ENCODE measurements at places on chromosomes 4 and X.

- no peak for DNase-seq
Measured at GRCh38 chr4:80197601-80198440, 518 bp downstream of the PRDM8 start.

GRCh38 chrX:130654409-130654950 lies 248.5 kb downstream of the ENOX2 start:
- no peak for DNase-seq

GRCh38 chrX:110159865-110160264 lies 157.0 kb downstream of the TMEM164 start:
- DNase-seq, result no peak

GRCh38 chr4:85733798-85734197 lies 258.8 kb downstream of the ARHGAP24 start:
- DNase-seq, result no peak

DNA sequence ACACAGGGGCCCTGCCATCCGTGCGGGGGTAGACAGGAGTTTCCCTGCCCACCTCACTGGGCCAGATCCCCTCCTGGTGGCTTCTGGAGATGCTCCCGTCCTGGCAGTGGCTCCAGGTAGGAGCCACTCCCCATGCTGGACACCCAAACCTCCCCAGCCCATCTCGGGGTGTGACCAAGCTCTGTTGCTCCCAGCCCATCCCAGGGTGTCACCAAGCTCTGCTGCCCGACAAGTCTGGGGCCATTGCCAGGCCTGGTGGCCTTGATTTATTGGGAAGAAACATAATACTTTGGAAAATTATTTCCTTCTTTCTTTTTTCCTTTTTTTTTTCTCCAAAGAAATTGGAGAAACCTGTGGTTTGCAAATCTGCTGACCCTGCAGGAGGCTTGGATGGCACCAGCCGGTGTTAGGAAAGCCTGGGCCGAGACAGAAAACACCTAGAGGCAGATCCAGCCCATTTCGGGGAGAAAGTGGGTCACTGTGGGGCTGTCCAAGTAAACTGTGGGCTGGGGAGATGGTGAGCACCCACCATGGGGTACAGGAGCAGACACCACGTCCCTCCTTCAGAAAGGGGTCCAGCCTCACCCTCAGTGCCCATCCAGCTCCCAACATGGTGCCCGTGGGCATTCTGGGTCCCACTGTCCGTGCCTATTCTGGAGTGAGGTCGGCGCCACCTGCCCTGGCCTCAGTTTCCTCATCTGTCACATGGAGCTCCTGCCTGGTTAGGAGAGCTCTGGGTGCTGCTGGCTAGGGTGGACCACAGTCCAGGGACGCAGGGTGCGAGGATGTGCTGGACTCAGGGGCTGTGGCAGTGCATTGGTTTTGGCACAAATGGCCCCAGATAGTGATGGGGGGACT lies 59.4 kb upstream of the ADRA2C start:
- DNase-seq, result no peak

- no peak for DNase-seq
Measured at GRCh38 chrX:153726286-153727122, 1.8 kb downstream of the ABCD1 start.

DNA sequence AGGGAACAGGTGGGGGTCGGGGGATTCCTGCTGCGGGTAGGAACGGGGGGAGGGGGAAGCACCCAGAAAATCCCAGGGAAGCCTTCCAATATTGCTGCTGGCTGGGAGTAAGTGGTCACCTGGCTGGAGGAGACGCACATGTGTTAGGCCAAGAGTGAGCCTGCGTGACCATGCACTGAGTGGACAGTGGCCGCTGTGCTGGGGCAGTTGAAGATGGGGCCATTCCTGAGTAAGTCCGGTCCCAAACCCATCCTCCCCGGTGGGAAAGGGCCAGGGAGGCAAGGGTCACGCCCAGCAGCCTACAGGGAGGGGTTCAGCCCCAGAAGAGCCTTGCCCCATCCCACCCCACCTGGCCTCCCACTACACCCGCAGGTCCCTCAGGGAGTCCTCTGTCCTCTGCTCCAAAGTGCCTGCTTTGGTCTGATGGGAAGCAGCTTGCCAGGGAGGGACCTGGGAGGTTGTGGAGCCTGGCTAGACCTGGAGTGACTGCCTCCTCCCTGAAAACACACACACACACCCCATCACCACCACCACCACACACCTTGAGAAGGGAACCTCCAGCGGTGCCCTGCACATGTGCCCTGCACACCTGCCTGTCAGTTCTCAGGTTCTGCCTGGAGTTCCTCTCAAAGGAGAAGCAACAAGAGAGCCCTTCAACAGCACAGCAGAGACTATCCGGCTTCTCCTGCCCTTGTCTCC lies 6.1 kb downstream of the L1CAM start:
- DNase-seq, result no peak

- DNase-seq, result no peak
Measured at GRCh38 chrX:148784137-148784536, 283.7 kb downstream of the AFF2 start.

GRCh38 chrX:142637206-142637605 lies 388.5 kb upstream of the SPANXN4 start:
- DNase-seq, result no peak

GRCh38 chr4:126268106-126268505 lies 953.4 kb downstream of the FAT4 start:
- no peak for DNase-seq

DNA sequence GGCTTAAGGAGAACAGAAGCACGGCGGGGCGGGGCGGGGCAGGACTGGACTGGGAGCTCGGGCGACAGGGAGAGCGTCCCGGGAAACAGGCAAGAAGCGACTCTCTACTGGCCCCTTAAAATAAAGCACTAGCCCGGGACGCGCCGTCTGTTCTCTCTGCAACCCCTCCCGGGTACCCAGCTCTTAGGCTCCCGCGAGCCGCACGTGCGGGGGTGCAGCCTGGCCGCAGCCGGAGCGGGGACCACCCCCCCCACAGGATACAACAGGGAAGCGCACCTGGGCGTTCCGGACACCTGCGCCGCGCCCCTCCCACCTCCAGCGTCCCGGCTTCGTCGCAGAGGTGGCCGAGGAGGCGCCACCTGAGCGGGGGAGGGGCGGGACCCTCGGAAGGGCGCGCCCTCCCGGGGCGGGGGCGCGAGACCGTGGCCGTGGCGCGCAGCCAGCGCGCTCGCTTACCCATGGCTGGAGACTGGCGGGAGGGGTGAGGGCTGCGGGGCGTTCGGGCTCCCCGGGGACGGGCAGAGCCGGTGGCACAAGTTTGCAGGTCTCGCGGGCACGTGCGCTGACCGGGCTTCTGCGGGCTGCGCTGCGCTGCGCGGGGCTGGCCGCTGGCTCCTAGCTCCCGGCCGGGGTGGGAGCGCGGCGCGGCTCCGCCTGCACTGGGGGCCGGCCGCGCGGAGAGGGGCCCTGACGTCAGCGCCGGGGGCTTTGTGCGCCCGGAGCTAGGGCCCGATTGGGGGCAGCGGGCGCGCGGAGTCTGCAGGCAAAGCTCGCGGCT lies 91.5 kb downstream of the GEMIN8 start:
- DNase-seq, result no peak

DNA sequence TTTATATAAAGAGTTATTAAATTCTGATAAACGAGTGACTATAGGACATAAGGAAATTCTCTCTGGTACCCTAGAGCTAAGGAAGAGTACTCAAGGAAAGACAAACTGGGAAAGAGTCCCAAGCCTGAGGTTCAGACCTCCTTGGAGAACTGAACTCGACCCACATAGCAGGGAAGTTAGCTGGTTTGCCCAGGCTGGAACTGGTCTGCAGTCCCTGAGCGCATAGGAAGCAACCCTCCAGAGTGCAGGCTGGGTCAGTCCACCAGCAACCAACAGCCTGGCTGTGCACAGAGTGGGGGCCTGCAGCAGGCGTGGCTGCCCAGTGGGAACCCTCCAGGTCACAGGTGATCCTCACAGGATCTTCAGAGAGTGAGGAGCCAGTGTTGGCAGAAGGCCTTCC lies 114.1 kb downstream of the SOWAHB start:
- DNase-seq, result no peak

DNA sequence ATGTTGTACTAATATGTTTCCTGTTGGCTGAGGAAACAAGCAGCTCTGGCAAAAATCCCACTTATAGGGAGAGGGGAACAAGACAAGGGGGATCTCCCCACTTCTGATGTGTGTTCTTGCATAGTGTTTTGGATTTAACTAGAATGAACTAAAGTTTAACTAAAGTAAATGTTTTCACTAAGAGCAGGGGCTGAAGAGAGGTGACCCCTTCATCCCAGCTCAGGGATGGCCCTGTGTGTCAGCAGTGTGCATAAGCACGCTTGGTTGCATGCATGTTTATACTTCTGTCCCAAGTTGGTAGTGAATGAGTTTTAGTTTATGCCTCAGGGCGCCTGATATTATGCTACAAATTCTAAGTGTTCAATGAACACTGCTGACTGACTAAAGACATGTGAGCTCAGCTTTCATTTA lies 169.4 kb downstream of the MGST2 start:
- DNase-seq, result no peak

GRCh38 chr4:98289375-98289774 lies 28.2 kb downstream of the RAP1GDS1 start:
- no peak for DNase-seq

- no peak for DNase-seq
Measured at GRCh38 chrX:15204130-15204751, 65.6 kb downstream of the ASB9 start.

DNA sequence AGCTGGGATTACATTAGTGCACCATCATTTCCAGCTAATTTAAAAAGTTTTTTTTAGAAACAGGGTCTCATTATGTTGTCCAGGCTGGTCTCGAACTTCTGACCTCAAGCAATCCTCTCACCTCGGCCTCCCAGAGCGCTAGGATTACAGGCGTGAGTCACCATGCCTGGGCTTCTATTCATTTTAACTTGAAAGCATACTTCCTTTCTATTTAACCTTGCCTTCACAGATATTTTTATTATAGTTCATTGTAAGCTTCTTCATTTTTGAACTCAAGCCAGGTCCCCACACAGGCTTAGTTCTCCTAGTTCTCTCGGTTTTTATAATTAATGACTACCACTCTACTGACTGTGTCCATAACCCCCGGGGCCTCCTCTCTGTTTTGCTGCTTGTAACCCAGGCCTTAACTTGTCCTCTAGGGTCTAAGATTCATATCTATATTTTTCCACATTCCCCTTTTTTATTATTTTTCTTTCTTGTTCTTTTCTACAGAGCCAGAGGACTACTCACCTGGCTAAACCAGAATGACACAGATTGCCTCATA lies 50.7 kb downstream of the SNX12 start:
- DNase-seq, result no peak

- DNase-seq, result no peak
Measured at GRCh38 chr4:13371048-13371447, 113.1 kb downstream of the RAB28 start.

- DNase-seq, result no peak
Measured at GRCh38 chr4:126213996-126214395, 899.2 kb downstream of the FAT4 start.

- no peak for DNase-seq
Measured at GRCh38 chr4:32261196-32261595, 1541.0 kb downstream of the PCDH7 start.

GRCh38 chr4:65868096-65868824 lies 198.0 kb upstream of the EPHA5 start:
- DNase-seq, result no peak

DNA sequence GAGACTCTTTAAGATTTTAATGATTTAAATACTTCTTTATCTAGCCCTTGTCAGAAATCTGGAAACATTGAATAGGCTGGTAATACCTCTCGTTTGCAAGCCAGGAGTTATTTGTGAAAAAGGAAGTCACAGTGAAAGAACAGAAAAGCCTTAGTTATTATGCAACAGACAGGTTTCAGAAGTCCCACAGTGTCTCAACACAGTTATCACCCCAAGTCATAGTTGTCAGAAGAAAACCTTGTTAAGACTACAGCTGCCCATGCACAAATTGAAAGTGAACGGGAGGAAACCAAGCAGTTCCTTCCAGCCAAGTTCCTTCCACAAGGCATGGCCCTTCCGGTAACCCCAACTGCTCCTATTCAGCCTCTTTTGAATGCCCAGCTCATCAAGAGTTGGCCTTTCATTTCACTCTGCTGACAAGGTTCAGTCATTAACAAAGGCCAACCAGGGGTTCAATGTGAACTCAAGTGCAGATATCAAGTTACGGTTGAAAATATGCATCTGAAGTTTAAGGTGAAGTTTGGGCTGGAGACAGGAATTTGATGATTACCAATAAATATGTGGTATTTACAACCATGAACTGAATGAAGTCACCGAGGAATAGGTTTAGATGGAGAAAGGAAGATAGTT lies 15.6 kb downstream of the ALPK1 start:
- DNase-seq, result no peak

GRCh38 chrX:129693354-129693753 lies 38.6 kb upstream of the APLN start:
- DNase-seq, result no peak

- no peak for DNase-seq
Measured at GRCh38 chrX:82127228-82128123, 925.6 kb downstream of the SH3BGRL start.

DNA sequence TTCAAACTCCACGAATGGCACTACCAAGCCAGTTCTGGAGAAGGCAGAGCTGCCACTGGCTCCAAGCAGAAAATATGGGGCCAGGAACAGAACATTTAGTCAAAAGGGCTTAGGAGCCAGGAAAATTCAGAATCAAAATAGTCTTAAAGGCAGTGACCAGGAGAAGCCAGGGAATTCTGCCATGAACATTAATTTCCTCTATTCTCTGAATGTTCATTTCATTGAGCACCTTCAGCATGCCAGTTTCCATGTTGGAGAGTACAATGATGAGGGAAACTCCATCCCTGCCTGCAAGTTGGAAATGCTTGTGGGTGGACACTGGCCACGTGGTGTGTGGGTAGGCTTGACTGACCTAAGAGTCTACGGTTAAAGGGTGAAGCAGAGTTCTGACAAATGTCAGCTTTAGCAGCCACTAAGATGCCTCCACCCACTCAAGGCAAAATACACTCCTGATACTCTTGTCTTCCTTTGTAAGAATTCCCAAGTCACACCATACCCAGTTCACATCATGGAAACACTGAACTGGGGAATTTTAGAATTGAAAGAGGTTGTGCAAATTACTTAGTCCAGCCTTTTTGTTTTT lies 190.1 kb upstream of the C1QTNF7 start:
- no peak for DNase-seq

- no peak for DNase-seq
Measured at GRCh38 chrX:152817078-152817764, 13.3 kb downstream of the CETN2 start.

DNA sequence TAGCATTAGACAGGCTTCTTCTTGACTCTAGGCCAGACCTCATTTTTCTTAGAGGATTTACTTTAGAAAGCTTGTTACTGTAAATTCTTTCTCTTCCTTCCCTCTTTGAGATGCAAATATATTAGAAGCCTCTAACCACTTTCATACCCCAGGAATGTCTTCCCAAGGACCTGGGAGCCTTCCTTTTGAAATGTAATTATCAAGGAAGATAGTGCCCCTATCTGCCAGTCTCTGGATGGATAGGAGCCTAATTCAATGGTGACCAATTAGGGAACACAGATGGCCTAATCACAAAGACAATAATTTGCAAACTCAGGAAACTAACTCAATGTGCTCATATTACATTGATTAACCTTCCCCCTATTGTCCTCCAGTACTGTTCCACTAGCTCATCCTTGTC lies 145.6 kb upstream of the DCAF8L1 start:
- no peak for DNase-seq

All from activated CD4-positive, alpha-beta T cell treated with anti-CD3 and anti-CD28 coated beads, Interleukin-2, amount 50 U/mL, for 24 hours (primary cell).